ENCODE measurements at places on chromosomes 4 and X. TPM values are rescaled to one million over a fixed set of nuclear protein-coding genes. Genes with fewer than 3 reads are reported as not detected.

The BGN gene
- not detected for total RNA-seq

The DCLK2 gene
- total RNA-seq = not detected

DNA sequence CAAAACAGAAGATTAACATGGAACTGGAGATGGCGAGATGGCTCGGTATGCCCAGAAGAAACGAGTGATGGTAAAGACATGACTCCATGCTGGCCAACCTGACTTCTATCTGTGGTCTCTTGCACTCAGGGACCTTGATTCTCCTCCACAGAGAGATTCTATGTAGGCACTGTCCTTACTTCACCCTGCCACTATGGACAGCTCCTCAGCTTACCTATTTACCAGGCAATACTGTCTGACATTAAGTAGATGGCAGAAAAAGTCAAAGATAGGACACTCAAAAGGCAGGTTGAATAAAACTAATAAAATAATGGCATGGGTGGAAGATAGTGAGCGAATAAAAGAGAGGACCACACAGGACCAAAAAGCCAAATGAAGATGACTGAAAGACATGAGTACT, 35.2 kb upstream of the NDNF start:
- no peak for DNase-seq

GRCh38 chr4:10098780-10099160, 17.8 kb downstream of the WDR1 start:
- peak; percentile 42 for DNase-seq

DNA sequence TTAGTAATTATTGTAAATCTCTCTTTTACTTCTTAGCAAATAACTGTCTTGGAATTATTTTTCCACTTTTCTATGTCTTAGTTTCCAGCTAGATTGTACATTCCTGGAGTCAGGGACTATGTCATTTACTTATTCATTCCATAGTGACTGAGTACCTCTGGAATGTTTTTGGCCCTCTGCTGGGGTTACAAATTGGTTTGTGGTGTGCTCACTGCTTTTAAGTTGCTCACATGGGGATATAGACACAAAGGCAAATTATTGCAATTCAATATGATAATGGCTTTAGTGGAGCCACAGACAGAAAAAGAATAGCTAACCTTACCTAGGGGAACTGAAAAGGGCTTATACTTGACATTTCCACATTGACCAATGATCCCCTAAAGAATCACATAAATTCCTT, 63.7 kb upstream of the PDGFRA start:
- no peak for DNase-seq

GRCh38 chrX:72258174-72258573, 18.9 kb downstream of the RPS4X start:
- DNase-seq = no peak

The CXorf66 gene
- total RNA-seq = not detected

- no peak for DNase-seq
Measured at GRCh38 chrX:153632595-153632946, 14.4 kb upstream of the DUSP9 start.

The XAGE1B gene
- total RNA-seq = not detected

The CXorf51B gene
- not detected for total RNA-seq

- DNase-seq = no peak
Measured at GRCh38 chrX:115023139-115023538, 5.7 kb upstream of the IL13RA2 start.

DNA sequence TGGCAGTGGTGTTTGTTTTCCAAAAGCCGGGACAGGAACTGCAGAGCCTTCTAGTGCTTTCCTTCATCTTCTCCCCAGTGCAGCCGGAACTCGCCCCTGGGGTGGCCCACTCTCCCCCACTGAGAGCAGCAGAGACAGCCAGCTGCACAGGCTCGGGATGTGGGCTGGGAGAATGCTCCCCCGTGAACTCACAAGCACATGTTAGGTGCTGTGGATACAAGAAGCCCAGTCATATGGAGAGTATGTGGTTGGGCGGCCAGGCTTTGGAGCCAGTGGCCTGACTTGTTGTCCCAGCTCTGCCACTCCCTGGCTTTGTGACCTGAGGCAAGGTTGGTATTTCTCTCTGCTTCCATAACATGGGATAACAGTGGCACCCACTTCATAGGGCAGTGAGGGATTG, 9.4 kb upstream of the KIAA0232 start:
- DNase-seq = no peak

DNA sequence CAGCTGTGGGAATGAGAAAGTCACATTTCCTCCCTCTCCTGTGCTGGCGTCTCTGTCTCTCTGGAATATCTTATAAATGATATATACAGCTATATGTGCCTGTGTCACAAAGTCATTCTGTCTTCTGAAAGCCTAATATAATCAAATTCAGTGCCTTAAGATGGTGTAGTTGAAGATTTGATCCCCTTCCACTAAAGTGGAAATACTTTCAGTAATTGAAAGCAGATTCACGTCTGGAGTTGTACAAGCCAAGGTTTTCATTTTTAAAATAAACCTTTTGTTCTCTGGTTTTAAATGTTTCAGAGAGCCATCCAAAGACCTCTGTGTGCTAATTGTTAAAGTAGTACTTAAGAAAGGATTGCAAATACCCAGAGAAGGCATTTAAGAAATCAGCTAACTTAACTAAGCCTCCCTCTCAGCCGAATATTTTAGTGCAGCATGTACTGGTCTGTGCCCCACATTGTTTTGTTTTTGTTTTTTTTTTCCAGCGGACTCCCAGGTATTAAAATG, 206.8 kb downstream of the TENM3 start:
- DNase-seq = no peak

The PPARGC1A gene
- not detected for total RNA-seq

GRCh38 chrX:77014377-77015372, 432.5 kb upstream of the FGF16 start:
- DNase-seq = no peak

The TLR1 gene
- total RNA-seq = 16.2 TPM

DNA sequence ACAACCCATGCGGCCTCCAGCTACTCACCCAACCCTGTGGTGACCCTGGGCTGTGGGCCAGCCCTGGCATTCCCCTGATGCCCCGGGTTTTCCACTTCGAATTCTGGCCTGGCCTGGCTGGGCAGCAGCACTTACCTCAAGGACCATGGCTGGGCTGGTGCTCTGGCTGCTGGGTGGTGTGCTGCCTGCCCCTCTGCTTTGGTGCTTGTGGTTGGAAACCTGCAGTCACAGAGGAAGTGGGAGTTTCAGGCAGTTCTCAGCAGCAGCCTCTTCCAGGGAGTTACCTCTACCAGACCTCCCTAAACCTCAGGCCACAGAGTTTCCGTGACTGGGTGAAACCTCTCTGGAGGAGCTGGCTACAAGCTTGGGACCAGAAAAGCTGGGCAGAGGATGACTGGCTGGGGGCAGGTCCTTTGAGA, at the start of gene CXCR3:
TSS of gene CXCR3 (minus strand) at position 209 of the 419 bp plus-strand sequence. CDS start at position 147, 62 bp downstream.
- DNase-seq = peak; percentile 59

DNA sequence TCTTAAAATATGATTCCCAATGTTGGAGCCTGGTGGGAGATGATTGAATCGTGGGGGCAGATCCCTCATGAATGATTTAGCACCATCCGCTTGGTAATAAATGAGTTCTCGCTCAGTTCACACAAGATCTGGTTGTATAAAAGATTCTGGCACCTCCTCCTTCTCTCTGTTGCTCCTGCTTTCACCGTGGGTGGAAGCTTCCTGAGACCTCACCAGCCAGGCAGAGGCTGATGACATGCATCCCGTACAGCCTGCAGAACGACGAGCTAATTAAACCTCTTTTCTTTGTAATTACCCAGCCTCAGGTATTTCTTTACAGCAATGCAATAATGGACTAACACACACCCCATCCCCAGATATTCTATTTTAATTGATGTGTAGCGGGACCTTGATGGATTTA, 162.2 kb downstream of the NPFFR2 start:
- DNase-seq = no peak

The NUP62CL gene
- 0.81 TPM for total RNA-seq

The SFRP2 gene
- total RNA-seq = not detected

The NPNT gene
- total RNA-seq = not detected

GRCh38 chr4:165293927-165294649, 33.4 kb upstream of the MSMO1 start:
- no peak for DNase-seq

- DNase-seq = no peak
Measured at GRCh38 chr4:95155759-95156451, 392.9 kb downstream of the UNC5C start.

The GAGE1 gene
- total RNA-seq = not detected

The CT45A10 gene
- total RNA-seq = not detected

Data from CD4-positive, alpha-beta T cell (primary cell).